ENCODE measurements at places on chromosomes 7 and 10.

DNA sequence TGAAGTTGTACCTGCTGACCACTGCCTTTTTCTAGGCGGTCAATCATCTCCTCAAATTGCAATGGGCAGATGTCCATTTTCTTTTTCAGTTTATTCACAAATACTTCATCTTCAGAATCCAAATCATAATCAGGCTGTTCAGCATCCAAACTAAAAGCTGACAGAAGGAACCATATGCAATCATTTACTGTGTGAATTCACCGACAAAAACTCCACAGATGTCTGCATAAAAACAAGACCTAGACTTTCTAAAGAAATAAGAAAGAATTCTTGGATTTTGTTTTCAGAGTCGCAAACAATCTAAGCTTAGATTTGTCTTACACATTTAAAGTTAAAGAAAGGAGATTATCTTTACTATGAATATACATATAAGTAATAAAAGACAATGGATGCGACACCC is 53.4 kb downstream of the EPC1 start:
- no peak for DNase-seq

GRCh38 chr10:88186335-88186734 is 322.9 kb downstream of the PTEN start:
- DNase-seq, result no peak

- peak; percentile 14 for DNase-seq
These were observed 28.4 kb upstream of the CDHR3 start for GRCh38 chr7:105934572-105935185.

GRCh38 chr7:85204496-85204895 is 17.6 kb upstream of the SEMA3D start:
- DNase-seq, result no peak

DNA sequence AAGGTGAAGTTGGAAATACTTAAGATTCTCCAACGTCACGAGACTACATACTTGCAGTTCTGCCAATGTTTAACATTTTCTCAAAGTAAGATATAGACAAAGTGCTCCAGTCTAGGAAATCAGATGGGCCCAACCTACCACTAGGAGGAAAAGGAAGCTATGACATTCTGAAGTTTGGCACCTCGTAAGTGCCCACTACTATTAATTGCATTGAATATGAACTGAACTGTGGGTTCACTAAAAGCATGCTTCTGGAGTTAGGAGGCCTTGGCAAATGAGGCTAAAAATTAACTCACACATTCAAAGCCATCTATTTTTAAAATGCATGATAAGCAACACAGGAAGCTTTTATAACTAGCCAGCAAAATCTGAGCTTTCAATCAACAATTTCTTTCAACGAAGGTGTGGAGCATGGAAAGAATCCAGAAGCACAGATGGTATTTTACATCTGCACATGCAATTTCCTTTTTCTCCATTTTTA is 149.7 kb downstream of the LRRTM3 start:
- DNase-seq, result no peak

- no peak for DNase-seq
These were observed 1.0 kb downstream of the SEPHS1 start for GRCh38 chr10:13347043-13347499.

DNA sequence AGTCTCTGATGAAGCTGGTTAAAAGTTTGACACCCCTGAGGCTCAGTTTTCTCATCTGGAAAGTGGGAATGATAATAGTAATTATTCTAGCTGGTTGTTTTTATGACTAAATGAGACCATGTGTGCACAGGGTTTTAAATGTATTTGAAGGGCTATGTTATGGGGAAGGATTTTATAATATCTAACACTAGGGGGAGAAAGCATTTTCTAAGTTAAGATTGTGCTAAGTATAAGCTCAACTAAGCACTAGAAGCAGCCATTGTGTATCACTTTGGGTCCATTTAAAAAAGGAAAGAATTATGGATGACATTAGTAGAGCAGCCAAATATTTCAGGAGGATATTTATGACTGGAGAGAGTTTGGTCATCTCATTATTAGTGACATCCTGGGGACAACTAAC is 49.5 kb upstream of the CREB5 start:
- DNase-seq, result no peak

DNA sequence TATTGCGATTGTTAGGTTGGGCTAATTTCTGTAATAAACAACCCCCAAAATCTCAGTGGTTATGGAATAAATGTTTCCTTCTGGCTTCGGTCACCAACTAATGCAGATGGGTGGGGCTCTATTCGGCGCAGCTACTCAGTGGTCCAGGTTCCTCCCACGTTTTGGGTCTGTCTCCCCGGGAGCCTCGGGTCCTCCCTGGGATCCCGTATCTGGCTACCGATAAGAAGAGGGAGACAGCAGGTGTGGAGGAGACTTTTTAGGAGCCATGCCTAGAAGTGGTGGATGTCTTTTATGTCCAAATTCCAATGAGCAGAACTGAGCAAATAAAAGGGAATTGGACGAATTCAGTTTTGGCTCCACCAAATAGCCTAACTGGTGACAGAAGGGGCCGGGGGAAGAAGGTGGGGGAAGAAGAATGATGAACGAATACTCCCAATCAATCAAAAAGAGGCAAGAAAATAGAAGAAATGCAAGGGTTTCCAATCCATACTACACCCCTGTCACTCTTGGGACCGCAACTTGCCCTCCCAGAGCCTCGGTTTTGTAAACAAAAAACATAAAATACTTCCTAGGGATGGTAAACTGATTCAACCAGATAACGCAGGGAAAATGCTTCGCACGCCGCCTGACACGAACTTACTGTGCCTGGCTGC is 498 bp upstream of the C10orf53 start:
- DNase-seq, result no peak

DNA sequence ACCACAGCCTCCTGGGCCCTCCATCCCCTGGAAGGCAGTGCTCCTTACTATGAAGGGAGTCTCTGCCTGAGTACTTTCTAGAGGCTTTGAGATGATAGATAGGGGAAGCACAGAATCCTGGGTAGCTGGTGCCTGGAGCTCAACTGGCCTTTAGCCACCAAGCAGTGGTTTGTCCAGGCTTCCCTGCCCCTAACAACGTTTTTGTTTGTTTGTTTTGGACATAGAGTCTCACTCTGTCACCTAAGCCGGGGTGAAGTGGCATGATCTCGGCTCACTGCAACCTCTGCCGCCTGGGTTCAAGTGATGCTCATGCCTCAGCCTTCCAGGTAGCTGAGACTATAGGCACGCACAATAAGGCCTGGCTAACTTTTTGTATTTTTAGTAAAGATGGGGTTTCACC is 289.4 kb downstream of the PLXNA4 start:
- no peak for DNase-seq

DNA sequence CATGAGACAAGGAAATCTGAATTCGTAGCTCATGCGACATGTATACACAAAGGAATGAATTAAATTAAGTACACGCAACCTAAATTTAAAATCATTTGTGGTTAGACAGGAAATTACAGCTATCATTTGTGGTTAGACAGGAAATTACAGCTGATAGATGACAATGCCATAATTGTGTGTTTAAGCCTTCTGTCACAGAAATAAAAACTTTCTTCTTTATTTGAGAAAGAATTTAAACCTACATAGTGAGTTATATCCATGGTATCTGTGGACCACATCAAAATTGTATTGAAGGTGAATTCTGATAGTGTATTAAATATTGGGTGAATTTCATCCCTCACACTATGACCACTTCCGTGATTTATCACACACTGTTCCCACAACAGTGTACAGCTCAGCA is 362.9 kb downstream of the MAGI2 start:
- no peak for DNase-seq

DNA sequence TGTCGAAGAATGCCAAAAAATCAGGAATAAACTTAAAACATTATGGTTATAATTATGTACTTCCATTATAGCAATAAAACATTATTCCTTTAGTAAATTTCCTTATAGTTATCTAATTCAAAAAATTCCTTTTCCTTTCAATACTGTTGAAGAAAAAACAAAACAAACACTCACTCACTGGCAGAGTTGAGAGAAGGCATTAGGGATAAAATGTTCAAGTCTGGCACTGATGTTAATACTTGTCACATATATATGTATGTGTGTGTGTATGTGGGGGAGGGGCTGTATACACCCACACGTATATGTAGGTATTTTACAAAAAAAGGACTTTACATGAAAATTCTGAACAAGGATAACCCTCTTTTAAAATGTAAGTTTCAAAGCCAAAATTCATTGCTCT is 150.2 kb upstream of the MEOX2 start:
- DNase-seq, result no peak

DNA sequence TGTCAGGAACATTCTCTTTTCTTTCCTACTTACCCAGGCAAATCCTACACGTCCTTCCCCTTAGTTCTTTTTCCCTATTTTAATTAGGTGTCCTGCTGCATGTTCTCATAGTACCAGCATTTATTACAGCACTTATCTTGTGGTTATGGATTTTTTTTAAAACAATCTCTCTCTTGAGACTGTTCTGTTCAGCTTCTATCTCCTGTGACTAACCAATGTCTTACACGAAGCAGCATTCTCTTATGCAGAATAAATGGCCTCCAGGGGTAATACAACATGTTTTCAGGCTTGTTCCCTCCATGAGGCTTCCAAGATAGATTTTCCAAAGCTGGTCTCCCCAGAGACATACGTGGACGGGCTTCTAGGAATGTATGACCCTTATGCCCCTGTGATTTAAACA is 1096.1 kb upstream of the CELF2 start:
- DNase-seq, result no peak

All from KBM-7 (cell line).